ENCODE measurements at places on chromosomes 4 and X.

- DNase-seq: no peak
Observed at GRCh38 chrX:139026811-139027210, 315.3 kb upstream of the FGF13 start.

DNA sequence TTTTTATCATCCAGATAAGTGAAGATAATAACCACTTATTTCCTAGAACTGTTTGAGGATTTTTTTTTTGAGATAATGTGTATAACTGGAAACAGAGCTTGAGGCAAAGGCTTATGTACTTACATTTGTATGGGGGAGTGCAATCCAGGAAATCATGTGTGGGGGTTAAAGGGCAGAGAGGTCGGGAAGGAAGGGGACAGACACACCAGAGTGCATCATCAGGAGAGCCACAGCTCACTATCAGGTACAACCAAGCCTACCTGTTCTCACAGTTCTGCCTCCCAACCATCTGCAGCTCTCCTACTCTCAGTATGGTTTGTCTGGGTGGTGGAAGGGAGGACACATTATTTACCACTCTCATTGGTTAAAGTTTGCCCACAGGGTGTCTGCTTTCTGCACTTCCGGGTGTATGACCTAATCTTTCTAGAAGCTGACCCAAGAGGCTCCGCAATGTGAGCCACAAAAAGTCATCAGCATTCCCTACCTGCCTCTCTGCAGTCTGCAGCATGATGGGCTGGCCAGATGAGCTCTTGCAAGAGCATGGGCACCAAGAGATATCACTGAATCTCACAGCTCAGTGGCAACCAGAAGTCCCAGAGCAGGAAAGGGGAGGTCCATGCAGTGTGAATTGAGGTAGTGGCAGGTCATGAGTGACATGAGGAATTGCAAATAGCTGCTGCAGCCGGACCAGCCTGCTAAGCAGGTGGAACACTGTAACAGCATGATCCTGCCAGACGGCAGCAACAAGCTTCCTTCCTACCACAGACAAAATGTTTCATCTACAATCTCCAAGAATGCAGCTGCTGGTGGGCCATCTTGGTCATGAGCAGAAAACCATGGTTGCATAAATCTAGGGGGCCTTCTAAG lies 36.9 kb upstream of the SPRY1 start:
- DNase-seq: no peak

DNA sequence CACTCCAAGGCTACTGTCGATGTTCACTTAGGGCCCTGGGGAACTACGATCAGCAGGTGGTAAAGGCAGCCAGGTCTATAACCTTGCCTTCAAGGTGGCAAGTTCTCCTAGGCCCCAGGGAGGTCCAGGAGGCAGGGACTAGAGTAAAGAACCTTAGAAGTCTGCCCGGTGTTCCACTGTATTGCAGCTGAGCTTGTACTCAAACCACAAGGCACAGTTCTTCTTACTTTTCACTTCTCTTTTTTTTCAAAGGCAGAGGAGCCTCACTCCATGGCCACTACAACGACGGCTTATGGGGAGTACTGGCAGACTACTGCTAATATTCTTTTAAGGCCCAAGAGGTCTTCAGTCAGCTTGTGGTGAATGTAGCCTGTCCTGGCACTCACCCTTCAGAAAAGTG lies 78.8 kb upstream of the GPR174 start:
- no peak for DNase-seq

DNA sequence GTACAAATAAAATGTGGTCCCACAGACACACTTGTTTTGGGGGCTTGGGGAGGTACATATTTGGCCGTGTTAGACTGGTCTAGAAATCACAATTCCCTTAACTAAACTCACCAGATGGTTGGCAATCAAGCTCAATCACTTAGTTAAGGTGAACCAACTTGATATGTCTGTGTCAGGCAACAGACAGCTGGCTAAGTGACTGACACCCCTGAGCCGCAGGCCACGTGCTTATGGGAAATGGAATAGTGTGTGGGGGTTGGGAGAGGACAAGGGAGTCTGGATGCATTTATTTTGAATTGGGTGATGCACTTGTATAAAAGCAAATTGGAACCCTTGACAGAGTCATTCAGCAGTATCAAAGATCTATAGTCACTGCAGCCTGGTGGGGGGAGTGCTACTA lies 209.0 kb downstream of the HS6ST2 start:
- DNase-seq: no peak

- DNase-seq: no peak
Observed at GRCh38 chrX:31819455-31819854, 747.6 kb upstream of the FTHL17 start.

GRCh38 chr4:144176476-144176875 lies 36.0 kb upstream of the GYPA start:
- no peak for DNase-seq

GRCh38 chrX:13288671-13289070 lies 31.2 kb downstream of the ATXN3L start:
- DNase-seq: no peak

- DNase-seq: no peak
Observed at GRCh38 chrX:54087661-54088060, 43.4 kb upstream of the PHF8 start.

DNA sequence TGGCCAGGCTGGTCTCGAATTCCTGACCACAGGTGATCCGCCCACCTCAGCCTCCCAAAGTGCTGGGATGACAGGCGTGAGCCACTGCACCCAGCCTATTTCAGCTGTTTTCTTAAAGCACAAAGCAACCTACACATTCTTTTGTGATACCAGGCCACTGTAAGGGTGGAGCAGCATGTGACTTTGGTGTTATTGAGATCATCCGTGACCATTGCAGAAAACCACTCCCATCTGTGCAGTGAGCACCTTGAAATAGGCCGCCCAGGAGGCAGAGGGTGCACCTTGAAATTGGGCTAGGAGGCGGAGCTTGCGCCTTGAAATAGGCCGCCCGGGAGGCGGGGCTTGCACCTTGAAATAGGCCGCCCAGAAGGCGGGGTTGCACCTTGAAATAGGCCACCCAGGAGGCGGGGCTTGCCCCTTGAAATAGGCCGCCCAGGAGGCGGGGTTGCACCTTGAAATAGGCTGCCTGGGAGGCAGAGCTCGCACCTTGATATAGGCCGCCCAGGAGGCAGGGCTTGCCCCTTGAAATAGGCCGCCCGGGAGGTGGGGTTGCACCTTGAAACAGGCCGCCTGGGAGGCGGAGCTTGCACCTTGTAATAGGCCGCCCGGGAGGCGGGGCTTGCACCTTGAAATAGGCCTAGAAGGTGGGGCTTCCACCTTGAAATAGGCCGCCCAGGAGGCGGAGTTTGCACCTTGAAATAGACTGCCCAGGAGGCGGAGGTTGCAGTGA lies 9.0 kb upstream of the SLC25A6 start:
- DNase-seq: no peak

DNA sequence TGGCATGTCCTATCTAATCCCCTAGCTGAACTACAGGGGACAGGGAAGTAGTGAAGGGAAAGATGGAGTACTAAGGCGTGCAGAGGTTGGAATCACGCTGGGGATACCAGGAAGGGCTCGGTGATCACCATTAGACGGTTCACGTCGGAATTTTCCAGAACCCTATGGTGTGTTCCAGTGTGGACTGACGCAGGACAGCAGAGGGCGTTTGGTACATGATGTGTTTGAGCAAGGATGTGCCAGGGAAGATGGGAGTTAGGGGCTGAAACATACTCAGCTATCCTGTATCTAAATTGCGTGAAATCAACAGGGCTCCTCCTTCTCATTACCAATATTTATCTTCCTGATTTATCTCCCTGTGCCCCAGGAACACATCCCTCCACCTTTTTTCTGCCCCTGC lies 33.7 kb downstream of the PRPS2 start:
- no peak for DNase-seq

GRCh38 chr4:133597251-133597650 lies 448.2 kb downstream of the PCDH10 start:
- DNase-seq: no peak

DNA sequence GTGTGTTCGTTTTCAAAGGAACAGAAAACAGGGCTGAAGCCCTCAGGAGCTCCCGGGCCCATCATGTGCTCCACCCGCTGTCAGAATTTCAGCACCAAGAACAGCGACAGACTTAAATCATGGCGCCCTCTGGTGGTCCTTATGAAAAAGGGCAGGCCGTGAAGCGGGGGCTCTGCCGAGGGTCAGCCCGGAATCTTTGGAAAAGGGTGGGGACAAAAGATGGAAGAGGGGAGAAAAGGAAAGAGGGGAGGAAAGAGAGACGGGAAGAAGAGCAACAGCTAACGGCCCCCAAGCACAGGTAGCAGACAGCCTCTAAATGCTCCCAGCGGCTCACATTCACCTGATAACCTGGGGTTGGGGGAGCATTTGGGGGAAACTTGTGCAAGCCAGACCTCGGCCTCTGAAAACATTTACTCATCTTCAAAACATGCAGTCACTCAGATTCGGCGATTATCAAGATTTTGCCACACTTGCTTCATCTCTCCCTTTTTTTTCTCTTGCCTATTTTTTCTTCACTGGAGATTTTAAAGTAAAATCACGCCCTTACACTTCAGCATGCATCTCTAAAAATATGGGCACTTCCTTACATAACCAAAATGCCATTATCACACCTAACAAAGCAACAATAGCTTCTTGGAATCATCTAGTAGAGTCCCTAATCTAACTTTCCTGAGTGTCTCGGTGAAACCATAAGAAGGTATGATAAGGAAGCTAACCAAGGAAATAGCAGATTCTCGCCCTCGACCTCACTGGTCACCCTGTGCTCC lies 28.1 kb upstream of the MAN2B2 start:
- DNase-seq: peak; percentile 18

DNA sequence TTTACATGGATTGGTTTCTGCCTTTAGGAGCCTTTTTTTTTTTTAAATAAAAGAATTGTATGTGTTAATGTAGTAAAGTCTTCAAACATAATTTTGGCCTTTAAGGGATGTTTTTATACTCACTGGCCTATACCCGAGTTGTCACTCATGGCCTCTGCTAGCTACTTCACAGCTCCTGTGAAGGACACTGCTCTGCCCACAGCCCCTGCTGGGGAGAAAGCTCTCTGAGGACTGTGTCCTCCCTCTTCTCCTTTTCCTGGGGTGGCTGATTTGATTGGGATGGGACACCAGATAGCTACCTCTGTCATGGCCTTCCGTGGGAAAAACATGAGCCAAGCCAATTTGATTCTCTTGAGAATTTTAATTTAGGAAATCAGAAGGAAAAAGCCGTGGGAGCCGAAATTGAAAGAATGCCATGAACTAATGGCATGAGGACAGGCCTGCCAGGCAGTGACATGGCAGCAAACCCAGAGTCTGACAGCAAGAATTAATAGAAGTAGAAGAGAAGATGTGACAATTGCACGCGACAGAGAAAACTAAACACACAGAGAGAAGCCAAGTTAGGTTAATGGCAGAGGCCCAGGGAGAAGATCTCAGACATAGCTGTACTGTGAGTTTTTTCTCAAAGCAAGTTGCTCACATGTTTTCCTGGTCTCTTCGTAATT lies 81.4 kb downstream of the ARHGAP10 start:
- no peak for DNase-seq

DNA sequence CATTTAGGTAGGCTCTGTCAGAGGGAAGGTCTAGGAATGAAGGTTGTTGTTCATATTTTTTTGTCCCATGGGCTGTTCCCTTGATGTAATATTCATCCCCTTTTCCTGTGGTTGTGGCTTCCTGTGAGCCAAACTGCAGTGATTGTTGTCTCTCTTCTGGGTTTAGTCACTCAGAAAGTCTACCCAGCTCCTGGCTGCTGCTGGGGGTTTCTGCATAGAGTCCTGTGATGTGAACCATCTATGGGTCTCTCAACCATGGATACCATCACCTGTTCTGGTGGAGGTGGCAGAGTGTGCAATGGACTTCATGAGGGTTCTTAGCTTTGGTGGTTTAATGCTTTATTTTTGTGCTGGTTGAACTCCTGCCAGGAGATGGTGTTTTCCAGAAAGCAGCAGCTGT lies 122.8 kb downstream of the ZC4H2 start:
- no peak for DNase-seq

GRCh38 chrX:148380107-148380506 lies 120.3 kb upstream of the AFF2 start:
- no peak for DNase-seq

- no peak for DNase-seq
Observed at GRCh38 chrX:40402831-40403533, 177.8 kb upstream of the ATP6AP2 start.

- no peak for DNase-seq
Observed at GRCh38 chr4:145487631-145488030, 6.0 kb downstream of the SMAD1 start.

DNA sequence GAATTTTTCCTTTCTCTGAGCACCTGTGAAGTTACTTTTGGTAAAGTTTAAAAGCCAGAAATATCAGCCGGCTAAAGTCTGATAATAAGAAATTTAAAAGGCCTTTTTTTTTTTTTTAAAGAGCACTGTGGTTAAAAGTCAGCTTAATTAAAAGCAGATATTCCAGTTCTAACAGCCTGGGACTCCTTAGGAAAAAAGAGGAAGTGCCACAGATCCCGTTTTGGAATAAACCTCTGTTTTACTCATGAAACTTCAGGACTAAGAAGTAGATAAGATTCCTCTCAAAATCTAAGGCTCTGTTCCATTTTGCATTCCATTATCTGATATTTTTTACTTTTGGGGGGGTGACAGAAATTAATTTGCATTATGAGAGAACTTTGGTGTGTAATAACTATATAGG lies 37.8 kb downstream of the ABCB7 start:
- DNase-seq: no peak

DNA sequence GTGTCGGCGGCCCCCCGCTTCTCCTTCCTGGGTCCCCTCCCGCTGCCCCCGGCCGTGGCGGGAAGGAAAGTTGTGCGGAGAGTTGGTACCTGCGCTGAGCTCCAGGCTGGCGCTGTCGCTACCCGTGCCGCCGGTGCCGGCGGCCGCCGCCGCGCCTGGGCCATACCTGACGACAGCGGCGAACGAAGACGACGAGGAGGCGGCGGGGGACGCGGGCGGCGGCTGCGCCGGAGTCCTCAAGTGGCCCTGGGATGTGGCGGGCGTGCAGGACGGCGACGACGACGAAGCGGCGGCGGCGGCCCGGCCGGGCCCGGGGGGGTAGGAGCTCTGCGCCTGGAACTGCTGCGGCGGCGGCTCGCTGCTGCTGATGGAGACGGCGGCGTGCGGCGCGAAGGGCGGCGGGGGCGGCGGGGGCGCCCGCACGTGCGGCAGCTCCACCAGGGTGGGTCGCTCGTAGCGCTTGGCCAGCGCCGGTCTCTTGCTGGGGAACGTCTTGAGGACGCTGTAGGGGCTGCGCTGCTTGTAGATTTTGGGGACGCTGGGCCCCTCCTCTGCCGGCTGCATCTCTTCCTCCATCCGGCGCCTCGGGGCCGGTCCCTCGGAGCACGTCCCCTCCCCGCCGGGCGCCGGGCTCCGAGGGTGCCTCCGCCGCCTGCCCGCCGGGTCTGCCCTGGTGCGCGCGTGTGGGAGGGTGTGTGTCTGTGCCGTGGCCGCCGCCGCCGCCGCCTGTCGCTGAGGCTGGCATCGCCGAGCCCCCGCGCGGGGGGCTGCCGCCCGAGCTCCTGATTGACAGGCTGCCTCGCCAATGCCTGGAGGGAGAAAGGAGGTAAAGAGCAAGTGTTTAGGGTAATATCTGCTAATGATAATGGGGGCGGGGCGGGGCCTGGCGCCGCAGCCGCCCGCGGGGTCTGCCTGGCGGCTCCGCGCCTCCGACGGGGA lies 618 bp downstream of the BEND4 start:
- peak; percentile 17 for DNase-seq

Measured in activated T-cell treated with anti-CD3 and anti-CD28 coated beads for 48 hours (primary cell).